ENCODE measurements at places on chromosomes 7 and 10.

GRCh38 chr7:73668886-73669230 is 1.2 kb downstream of the VPS37D start:
- no peak for DNase-seq

- no peak for DNase-seq
Observed at GRCh38 chr7:41915871-41916270, 213.0 kb upstream of the INHBA start.

- no peak for DNase-seq
Observed at GRCh38 chr10:30893208-30893607, 138.5 kb downstream of the ZNF438 start.

DNA sequence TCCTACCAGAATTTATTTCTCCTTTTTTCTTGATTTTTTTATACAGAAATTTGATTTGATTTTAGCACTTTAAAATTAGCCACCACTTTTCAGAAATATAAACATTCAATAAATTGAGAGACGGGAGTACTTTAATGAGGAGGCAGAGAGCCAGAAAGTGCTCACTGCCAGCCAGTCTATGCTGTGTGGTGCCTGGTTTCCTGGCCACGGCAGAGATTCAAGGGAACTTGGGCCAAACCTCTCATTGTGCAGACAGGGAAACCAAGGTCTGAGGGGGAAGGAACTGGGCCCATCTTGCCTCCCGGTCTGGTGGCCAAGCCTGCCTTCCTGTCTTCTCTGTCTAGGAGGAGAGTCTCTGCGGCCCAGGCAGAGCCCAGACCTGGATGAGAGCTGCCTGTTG is 25.9 kb downstream of the ADAMTS14 start:
- no peak for DNase-seq

DNA sequence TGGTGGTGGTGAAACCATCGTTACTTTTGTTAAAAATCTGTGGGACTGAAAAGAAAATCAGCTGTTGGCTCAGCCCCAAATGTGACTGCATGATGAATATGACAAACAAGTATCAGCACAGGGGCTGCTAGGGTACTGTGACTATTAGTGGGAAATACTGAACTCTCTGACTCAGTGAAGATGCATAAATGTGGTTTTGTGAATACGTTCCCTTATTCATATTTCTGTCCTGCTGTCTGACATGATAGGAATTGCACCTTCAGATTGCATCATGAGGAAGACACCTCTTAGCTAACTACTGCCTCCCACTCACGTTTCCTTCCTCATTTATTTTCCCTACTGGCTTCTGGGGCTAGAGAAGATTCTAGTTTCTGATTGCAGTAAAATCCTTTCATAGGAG is 1.4 kb downstream of the CLEC5A start:
- DNase-seq, result no peak

DNA sequence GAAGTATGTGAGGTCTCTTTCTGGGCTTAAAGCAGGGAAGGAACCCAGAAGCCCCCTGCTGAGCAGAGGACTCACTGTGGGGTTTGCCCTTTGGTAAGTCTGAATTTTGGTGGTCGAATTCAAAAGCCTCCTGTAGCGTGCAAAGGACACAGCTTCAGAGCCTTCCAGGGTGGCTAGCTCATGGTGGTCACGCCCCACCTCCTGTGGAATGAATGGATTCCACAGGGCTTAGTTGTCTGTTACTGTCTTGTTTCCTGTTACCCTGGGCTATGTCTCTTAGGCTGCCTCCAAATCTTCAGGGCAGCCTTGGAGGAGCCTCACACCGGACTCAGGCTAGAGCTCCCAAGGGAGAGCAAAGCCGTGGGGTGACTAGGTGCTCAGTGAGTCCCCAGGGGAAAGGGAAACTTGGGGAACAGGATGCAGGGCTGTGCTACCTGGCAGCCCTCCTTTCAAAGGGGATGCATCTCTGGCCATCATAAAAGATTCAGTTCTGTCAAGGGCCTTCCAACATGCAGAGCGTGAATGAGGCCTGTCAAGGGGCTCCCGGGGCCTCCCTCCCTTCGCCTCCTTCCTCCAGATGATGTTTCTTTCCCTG is 211.7 kb downstream of the CCSER2 start:
- DNase-seq, result no peak

- no peak for DNase-seq
Observed at GRCh38 chr10:97656777-97657176, 16.3 kb downstream of the PI4K2A start.

GRCh38 chr10:112404617-112405016 is 30.7 kb downstream of the ACSL5 start:
- DNase-seq, result no peak

GRCh38 chr10:7435674-7436073 is 24.8 kb upstream of the SFMBT2 start:
- DNase-seq, result no peak

DNA sequence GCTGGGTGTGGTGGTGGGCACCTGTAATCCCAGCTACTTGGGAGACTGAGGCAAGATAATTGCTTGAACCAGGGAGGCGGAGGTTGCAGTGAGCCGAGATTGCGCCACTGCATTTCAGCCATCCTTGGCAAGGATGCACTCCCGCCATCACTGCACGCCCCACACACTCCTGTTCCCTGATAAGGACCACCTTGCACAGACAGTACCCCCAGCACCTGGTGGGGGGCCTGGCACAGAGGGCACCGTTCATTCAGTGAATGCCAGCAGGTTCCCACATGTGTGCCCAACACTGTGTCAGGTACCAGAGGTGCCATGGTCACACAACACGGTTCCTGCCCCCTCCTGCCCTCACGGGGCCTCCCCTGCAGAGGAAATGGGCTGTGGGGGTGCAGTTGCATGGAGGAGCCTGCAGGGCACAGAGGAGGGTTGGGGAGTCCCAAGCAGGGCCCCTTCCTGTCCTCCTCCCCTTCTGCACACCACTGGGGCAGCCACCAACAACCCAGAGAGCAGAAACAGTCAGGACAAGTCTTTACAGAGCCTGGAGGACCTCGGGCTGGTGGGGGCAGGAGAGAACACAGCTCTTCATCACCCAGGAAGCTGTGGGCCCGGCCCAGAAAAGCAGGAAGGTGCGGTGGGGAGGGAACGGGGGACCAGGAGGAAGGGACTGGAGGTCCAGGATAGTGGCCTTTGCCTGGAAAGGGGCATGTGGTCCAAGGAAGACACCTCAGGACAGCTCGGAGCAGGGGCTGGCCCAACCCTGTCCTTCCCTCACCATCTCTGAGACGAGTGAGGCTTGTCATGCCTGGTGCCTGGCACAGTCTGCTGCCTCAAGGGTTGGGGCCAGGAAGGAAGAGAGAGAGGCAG is 7.1 kb downstream of the CRYGN start:
- no peak for DNase-seq

DNA sequence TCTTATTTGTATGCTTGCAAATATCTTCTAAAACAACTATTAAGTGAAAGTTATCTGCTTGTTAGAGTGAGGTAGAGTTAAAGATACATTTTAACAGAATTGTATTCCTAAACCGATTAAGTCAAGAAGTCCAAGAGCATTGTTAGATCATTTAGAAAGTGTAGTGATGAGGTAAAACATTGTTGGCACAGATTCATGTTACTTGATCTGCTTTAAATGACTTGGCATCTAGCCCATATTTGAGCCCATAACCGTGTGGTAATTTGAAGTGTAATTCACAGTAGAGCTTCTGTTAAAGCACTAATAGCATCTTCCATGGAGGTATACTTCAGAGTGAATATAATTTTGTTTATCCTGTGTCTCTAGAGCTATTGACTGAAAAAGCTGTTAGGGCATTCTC is 62.1 kb downstream of the PTEN start:
- peak; percentile 12 for DNase-seq

DNA sequence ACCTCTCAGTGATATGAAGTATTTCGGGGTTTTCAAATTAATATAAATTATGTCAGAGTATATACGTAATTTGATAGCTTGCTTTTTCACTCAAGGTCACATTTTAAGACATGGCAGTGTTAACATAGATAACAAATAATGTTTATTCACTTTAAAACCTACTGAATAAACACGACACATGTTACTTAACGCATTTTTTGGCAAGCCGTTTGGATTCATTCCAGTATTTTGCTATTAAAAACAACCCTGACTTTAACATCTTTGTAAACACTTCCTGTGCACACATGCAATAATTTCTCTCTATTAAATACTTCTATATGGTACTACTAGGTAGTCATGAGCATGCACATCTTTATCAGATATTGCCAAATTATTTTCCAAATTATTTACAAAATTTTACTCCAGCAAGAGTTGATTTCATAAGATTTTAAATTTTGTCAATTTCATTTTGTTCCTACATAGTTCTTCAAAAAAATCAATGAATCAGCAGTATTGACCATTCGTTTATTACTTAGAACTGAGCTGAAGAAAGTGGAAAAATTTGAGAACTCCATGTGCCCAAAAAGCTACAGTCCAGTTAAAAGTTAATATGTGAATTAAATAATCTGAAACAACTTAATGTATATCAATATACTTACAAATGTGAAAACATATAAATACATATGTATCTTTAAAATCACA is 26.8 kb upstream of the THSD7A start:
- DNase-seq, result no peak

- DNase-seq, result no peak
Observed at GRCh38 chr7:108283252-108283651, 153.1 kb upstream of the LAMB4 start.

DNA sequence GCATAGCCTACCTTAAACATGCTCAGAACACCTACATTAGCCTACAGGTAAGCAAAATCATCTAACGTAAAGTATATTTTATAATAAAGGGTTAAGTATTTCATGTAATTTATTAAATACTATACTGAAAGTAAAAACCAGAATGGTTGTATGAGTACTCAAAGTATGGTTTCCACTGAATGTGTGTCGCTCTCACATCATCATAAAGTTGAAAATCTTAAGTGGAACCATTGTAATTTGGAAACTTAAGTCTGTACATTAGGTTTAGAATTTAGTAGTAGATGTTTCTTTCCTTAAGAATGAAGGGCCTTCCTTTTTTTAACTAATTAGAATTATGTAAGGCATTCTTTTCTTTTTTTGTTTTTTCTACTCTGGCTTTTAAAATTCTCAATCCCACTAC is 240.0 kb upstream of the AOAH start:
- DNase-seq, result no peak

DNA sequence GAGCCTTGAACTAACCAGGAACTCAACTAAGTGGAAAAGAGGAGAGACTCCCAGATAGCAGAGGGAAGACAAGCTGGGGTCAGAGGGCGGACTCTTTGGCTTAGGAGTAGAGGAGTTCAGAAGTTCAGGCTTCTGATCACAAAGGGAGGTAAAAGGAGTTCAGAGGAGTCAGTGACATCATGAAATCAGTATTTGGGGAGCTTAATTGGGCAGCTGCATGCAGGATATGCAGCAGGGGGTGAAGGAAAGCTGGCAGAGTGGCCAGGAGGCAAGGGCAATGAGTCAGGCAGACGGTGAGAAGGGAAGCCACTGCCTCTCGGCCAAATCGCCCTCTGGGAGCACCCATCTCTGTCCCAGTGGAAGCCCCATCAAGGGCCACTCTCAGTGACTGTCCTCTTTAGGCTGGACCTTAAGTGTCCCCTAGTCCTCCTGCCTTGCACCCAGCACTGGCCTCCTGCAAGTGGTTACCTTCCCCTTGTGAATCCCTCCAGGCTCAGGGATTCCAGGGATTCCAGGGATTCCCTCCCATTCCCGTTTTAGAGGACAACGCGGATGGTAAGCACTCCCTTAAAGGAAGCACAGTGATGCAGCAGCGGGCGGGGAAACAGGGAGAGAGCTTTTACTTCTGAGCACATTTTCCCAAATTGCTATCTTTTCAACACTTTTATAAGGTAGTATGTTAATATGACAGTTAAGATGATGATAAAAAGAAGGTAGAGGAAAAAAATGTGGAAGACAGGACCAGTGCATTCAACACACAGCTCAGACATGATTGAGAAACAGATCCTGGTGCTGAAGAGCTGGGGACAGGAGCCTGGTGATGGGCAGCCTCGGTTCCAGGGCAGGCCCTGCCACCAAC is 72.6 kb downstream of the KCNMA1 start:
- peak; percentile 68 for DNase-seq

DNA sequence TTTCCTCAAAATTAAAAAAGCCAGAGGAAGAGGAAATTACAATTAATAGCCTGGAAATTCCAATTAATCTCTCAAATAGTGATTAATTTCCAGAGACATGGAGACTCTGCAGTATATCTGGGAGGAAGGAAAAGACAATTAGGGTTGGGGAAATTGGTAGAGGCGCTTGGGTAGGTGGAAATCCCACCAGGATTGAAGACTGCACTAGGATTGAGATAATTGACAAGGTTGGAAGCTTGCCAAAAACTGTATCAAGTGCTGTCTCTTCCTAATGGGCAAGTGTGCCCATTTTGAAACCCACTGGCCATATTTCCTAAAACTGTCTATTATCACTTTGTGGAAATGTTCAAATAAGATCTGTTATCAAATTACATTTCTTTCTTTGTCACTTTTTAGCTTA is 21.6 kb downstream of the CHN2 start:
- no peak for DNase-seq

Data from iPS-NIHi11 (cell line).